ENCODE measurements at places on chromosomes 1 and 21. TPM values are rescaled to one million over a fixed set of nuclear protein-coding genes. Genes with fewer than 3 reads are reported as not detected.

- DNase-seq, result no peak
These were observed 4.0 kb downstream of the H6PD start for GRCh38 chr1:9238550-9238949.

DNA sequence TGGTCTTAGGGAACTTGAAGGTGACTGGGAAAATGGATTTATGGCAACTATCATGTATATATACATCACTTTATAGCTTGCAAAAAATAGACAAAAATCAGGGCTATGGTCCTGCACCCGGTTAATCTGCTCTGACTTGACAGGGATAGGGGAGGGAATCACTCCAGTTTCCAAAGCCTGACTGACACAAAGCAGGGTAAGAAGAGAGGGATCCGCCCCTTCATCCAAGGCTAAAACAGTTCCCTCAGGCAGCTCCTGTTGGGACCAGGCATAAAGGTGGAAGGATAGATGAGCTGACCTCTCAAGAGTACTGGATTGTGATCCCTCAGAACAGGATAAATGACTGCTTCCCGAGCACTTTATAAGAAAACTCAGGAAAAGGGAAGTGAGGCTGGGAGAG is 1.4 kb downstream of the PBXIP1 start:
- DNase-seq, result no peak

The HCRTR1 gene
- total RNA-seq, result 0.44 TPM

The CD34 gene
- 69.6 TPM for total RNA-seq

DNA sequence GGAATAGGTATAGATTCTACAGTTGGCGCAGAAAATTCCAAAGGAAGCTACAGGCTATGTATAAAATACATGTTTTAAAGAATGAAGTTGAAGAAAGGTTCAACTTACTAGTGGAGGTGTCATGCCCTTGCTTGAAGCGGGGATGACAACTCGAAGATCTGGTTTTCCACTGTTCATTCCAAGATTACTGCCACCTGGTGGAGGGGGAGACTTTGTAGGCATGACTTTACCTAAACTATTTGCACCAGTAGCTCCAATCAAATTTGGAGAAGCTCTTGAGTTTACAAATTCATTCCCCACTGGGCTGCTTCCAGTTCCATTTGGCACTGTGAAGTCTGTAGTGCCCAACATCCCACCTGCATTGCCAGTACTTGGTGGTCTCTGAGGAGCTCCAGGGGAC is 81.7 kb downstream of the AXDND1 start:
- DNase-seq, result no peak

All from left ventricle myocardium inferior (tissue), 1 donor.